ENCODE measurements at places on chromosomes 7 and 10.
A peak's percentile ranks its signal among the peaks of the same experiment; 100 is the strongest.

DNA sequence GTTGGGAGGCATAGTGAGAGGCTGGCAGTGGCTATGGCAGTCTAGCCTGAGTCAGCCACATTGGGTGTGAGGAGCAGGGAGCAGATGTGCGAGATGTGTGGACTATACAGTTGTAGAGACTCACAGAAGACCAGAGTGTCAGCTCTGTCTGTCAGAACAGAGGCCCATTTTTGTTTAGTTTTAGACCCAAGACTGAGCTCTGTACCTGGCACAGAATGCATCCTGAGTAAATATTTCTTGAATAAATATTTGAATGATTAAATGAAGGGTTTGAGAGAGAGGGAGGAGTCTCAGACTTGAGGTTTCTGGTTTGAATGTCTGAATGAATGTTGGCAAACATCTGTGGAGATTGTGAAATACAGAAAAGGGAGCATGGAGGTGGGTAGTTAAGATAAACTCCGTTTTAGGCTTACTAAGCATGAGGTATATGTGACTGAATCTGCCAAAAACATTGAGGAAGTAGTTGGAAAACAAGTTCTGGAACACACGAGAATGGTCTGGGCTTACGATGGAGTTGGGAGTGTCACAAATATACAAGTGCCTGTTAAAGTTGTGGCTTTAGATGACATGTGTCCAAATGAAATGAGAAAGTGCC, 3.6 kb downstream of the SEC23IP start:
- no peak for DNase-seq

DNA sequence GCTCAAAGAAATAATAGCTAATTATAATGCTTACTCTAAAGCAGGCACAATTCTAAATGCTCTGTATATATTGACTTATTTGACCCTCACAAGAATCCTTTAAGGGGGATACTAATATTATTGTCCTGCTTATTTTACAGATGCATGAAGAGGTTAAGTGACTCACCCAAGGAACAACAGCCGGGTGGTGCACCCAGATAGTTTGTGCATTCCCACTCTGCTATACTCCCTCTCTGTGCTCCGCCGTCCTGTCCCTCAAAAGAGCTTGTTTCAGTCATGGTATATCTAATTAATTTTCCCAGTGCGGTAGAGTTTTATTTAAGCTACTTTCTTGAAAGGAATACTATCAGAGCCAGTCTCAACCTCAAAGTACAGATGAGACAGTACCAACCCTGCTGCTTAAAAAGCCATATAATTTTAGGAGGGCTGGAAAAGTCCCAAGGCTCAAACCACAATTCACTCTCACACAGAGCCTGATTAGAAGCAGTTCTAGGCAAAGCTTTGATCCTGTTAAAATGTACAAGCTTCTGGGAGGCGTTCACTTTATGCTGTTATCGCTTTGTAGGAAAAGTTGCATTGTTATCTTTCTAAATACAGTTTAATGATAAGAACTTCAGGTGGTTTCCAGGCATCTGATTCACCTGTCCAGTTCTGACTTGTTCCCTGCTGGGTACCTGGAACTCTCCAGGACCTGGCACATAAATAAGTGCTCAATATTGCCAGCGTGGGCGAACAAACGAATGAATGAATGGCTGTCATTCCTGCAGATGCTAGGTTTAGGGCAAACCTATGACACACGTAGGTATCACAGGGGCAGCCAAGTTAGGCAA, 261.5 kb upstream of the KLF14 start:
- no peak for DNase-seq

- DNase-seq: no peak
These were observed 18.5 kb downstream of the PRKCQ start for GRCh38 chr10:6561552-6561951.

DNA sequence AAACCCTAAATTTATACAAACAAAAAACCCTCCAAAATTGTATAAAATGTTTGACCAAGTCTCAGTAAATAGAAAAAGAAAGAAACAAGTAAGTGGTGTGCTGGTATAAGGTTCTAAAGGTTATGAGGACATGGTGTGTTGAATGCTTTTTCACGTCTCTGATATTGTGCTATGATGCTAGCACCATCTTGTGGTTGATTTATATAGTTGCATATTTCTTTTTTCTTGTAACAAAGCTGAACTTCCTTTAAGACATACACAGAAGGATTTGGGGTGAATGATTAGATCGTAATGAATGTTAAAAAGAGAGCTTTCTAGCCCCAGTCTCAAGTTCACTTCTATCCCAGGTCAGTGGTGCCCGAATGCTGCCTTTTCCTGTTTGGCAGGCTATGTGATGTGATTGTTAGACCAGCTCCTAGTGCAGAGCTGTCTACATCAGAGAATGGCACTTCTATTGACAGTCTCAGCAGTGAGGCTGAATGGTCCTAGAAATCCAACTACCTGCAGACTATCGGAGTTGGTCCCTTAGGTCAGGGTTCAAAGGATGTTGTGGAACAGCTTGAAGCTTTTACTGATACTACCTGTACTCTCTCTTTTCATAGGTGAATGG, 25.0 kb downstream of the VTI1A start:
- DNase-seq: no peak

DNA sequence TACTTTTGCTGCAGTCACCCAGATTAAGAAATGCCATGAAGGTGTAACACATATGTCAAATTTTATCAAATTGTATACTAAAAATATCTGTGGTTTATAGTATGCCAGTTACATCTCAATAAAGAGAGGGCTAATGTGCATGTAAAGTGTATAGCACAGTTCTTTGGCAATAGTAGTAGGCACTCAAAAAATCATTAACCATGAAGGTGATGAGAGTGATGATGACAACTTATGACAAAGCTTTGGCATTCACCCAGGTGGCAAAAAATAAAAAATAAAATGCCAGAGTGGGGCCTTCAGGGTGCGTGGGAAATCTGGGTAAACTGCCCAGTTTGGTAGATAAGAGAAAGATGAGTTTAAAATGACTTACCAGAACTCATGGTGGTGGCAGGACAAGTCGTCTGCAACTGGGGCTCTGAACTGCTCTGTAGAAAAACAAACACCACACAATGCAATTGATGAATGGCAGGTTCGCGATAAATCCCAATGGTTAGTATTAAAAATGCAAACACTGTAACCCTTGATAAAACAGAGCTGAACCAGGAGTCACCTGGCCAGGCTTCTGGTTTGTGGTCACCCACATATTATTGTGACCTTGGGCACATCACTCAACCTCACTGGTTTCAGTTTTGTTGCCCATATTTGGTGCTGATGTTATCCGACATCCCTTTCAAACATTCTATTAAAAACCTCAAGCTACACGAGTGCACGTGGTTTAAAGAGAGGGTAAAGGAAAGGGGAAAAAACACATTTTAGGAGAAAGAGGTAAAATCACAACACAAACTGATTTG, 120.2 kb downstream of the SORBS1 start:
- no peak for DNase-seq

- DNase-seq: no peak
These were observed 997 bp upstream of the LDB1 start for GRCh38 chr10:102120991-102121738.

- DNase-seq: no peak
These were observed 64.2 kb downstream of the AVL9 start for GRCh38 chr7:32559480-32559879.

DNA sequence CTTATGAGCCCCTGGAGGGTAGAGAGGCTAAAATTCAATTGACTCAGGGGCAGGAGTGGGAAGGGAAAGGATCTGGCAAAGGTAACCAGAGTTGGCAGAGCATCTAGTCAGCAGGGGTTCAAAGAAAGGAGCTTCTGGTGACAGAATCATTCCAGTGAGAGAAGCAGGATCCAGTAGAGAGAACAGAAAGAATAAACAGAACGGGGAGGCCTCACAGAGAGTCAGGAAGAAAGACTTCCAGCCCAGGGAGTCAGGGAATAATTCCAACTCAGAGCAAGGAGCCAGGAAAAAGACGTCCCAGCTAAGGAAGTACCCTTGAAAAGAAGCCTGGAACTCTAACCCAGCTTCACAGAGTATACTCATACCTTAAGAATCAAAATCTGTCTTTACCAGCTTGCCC, 66.6 kb upstream of the CPXM2 start:
- DNase-seq: no peak

GRCh38 chr10:78973901-78974616, 94.7 kb upstream of the ZMIZ1 start:
- peak; percentile 19 for DNase-seq

- DNase-seq: no peak
These were observed 76.1 kb downstream of the ZNF277 start for GRCh38 chr7:112282476-112283188.

GRCh38 chr7:7687800-7688199, 30.6 kb downstream of the RPA3 start:
- no peak for DNase-seq

DNA sequence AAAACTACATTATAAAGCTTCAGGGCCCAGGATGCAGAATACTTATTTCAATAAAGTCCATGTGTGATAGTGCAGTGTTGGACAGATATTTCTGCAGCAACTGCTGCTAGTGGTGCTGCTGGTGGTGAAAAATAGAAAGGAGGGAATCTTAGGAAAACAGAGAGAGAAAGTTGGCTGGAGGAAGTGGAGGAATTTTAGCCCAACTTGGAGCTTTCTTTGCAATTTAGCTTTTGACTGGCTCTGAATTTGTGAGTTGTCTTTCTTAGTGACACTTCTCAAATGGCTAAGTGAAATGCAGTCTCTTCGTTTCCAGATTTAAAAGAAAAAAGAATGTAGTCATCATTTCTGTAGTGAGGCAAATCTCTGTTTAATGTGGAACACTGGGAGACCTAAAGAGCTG, 45.4 kb downstream of the GPR158 start:
- no peak for DNase-seq

DNA sequence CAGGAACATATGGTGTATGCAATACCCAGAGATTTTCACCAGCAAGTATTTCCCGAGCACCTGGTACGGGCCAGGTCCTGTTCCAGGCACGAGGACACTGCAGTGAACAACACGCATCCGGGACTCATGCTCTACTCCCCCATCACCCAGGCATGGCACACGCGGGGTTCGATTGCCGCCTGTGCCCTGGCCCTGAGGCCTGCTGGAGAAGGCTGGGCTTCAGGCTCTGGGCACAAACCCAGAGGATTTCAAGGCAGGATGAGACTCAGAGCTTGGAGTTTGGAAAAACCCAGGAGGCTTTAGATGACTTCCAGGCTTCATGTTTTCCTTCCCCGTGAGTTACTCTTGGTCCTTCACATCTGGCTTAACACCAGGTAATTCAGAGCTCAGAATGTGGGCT, 143.5 kb downstream of the NEURL1 start:
- DNase-seq: no peak

DNA sequence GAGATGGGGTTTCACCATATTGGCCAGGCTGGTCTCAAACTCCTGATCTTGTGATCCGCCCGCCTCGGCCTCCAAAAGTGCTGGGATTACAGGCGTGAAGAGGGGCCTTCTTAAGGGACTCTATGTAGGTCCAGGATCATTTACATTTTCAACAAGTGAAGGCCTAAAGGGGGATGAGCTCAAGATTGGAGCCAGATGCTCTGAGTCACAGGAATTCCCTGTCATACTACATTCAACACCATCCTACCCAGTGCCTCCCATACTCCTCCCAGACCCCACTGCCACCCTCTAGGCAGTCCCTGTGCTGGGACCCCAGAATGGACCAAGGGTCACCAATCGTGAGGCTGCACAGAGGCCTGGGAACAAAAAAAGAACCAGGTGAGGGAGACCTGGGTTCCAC, 29.9 kb downstream of the CYTH3 start:
- DNase-seq: no peak

- DNase-seq: no peak
These were observed 5.0 kb downstream of the PPIF start for GRCh38 chr10:79352035-79352877.

GRCh38 chr7:125878235-125878956, 948.8 kb upstream of the POT1 start:
- no peak for DNase-seq

- no peak for DNase-seq
These were observed 338.3 kb downstream of the KCNMA1 start for GRCh38 chr10:77299320-77299719.

DNA sequence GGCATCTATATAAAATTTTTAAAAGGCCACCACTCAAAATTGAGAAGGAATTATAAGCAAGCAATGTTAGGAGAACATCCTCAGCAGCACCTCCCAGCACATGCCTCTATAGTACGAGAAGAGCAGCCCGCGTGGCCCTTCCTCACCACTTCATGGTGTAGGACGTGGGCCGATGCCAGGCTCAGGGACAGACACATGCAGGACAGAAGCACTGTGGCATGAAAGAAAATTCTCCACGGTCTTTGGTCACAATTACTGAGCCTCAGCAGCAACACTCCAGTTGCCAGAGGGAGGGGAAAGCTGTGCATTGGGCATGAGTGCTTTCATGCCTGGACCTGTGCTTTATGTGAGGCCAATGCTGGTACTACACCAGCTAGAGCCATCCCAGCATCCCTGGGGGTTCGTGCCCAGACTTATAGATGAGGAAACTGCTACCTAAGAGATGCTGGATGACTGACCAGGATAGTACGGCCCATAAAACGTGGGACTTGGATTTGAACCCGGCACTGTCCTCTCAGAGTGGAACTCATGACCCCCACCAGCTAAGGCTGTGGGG, 164.7 kb downstream of the ADAM12 start:
- DNase-seq: no peak

GRCh38 chr7:46170792-46171191, 249.7 kb upstream of the IGFBP3 start:
- no peak for DNase-seq

- no peak for DNase-seq
These were observed 10.6 kb upstream of the LYZL2 start for GRCh38 chr10:30639946-30640786.

DNA sequence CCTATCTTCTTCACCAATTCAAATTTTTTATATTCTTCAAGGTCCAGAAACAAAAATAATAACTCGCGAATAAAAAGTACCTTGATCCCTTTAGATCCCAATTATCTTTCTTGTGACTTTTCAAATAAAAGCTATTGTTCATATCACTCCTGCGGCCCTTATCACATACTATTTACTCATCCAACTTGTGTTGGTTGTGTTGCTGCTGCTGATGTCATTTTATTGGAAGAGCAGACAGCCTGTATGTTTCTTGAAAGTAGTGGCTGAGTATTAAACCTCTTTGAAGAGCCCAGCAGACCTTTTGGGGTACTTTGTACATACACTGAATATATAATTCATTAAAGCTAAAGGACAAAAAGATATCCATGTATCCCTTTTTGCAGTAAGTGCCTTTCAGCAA, 231.7 kb downstream of the CTNNA3 start:
- no peak for DNase-seq

GRCh38 chr7:12635830-12636229, 51.6 kb upstream of the ARL4A start:
- no peak for DNase-seq

GRCh38 chr10:103241262-103242011, 4.2 kb upstream of the RPEL1 start:
- DNase-seq: no peak

GRCh38 chr10:116452338-116452720, 24.7 kb downstream of the PNLIPRP3 start:
- DNase-seq: no peak

DNA sequence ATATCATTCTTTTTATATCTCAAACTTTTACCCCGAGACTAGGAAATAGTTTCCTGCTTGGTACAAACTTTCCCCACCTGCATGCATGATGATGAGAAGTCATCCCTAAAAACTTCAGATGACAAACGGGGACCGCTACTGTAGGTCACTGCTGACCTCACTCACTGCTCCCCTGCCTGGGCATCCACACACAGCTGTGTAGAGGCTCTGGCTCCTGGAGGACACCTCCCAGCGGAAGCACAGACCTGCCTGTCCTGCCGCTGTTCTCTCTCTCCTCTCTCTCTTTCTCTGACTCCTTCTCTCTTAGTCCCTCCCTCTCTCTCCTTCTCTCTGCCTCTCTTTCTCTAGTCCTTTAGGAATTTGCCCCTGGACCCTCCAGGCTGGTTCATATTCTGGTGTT, 202.9 kb upstream of the PITRM1 start:
- DNase-seq: no peak
